RCC 7860 (cell line): ENCODE measurements at places on chromosomes 7 and 10.
A peak's percentile ranks its signal among the peaks of the same experiment; 100 is the strongest.

DNA sequence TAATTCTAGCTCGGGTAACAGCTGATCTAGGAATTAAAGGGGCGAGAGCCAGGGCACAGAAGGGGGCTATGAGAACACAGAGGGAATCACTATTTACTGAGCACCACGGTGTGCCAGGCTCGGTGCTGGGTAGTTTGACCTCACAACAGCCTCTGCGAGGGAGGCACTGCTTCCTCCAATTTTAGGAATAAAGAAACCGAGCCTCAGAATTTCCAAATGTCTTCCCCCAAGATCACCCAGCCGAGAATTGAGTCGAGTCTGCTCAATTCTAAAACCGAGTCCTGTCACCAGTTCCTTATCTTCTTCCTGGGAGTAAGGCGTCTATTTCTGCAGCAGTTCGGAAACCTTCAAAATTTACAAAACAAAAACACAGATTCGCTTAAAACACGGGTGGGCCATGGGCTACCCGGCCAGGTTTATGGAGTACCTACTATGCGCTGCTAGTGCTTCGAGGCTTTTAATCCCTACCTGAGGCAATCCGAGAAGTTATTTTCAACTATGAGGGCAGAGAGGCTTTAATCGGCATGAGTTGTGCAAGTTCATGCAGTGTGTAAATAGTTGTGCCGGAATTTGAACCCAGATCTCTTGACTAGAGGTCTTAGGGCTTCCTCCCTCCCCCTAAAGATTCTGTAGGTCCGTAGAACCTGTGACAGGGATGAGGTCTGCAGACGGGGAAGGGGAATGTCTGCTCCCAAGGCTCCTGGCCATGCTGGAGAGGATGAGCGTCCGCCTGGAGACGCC lies 872 bp upstream of the HMX2 start:
- DNase-seq: no peak

DNA sequence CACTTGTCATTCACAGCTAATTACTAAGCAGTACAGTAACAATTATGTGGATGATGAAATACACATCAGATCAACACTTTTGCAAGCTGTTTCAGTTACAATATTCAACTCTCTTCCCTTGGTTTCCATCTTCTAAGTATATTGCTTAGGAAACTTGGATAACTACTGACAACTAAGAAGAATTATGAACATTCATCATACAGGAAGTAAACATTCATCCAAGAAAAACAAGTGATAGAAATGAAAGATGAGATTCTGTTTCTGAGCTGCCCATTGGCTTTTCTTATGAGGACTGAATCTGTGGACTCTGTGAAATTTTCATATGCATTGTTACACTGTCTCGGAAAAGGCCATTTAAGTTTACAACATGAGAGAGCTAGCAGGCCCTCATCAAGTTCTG lies 240.2 kb downstream of the PRKG1 start:
- no peak for DNase-seq

DNA sequence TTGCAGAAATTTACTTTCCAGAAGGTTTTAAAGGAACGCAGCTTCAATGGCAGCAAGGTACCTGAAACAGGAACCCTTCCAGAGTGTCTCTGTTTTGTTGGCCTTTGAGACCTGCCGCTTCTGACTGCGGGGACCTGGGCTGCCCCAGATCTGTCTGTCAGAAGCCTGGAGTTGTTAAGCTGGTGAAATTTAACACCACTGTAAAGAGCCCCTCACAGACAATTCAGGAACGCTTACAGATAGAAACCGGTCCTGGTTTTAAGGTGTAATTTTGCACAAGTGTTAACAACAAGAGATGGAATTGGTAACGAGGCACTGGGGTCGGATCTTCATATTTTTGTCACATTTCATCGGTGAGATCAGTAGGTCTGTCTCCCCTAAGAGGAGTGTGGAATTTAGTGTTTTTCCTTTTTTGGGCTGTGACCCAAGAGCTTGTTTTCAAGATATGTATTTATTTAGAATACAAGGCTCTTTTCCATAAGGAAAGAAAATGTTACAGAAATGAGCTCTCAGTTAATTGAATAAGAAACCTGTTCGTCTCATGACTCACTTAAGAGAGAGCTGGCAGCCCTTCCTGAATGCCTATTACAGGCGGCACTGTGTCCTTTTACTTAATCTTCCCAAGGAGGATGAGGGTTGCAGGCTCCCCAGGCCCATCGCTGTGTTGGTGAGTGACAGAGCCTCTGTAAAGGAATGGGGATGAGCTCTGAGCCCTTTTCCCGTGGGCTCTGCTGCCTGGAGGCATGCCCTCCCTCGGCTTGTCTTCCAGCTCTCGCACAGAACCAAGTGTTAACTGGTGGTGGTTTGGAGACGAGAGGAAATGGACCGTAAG lies 168.7 kb downstream of the CUX1 start:
- no peak for DNase-seq

- DNase-seq: no peak
Observed at GRCh38 chr7:1943326-1943725, 273.2 kb downstream of the ELFN1 start.

DNA sequence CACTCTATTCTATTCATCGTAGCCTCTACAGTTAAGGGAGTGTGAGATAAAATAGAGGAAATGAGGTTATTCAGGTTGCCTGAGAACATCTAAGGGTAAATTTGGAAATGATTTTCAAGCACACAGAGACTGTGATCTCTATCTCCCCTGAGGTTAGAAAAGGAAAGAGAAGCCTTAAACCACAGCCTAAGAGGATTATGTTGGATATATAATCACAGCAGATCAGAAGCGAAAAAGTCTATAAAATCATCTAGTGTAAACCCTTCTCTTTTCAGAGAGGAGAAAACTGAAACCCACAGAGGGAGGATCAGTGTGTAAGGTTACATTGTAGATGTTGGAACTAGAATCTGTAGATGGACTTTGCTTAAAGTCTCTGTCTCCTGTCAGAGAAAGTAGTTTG lies 90.6 kb upstream of the SEMA3E start:
- DNase-seq: no peak

DNA sequence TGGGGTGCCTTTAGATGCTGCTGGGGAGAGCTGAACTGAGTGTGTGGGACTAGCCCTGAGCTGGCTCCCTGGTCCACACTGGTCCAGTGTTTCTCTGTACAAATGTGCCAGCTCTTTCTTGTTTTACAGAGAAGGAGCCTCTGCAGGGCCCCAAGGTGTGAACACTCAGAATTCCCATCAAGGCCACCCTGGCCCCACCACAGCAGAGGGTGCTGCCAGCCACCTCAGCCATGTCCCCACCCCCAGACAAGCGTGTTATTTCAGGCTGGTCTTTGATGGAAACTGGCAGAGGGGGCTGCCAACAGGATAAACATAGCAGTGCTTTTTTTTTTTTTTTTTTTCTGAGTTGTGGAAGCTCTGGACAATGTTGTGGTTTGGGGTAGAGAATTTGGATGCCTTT lies 68.5 kb upstream of the LRRC18 start:
- no peak for DNase-seq

- DNase-seq: no peak
Observed at GRCh38 chr10:33749790-33750189, 415.3 kb upstream of the NRP1 start.

DNA sequence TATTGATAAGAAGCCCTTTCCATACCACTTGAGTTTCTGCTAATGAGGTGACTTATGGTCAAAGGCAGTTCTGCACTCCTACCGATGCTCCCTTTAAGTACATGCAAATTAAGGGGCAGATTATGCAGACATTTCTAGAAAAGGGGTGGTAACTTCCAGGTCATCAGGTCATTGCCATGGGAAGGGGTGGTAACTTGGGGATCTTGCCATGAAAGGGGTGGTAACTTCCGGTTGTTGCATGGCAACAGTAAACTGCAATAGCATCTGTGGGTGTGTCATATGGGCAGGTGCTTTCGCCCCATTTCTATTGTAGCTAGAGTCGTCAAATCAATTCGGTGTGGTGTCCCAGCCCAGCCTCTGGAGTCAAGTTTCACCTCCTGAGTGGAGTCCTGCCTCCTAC lies 150.9 kb downstream of the UBE2H start:
- no peak for DNase-seq

DNA sequence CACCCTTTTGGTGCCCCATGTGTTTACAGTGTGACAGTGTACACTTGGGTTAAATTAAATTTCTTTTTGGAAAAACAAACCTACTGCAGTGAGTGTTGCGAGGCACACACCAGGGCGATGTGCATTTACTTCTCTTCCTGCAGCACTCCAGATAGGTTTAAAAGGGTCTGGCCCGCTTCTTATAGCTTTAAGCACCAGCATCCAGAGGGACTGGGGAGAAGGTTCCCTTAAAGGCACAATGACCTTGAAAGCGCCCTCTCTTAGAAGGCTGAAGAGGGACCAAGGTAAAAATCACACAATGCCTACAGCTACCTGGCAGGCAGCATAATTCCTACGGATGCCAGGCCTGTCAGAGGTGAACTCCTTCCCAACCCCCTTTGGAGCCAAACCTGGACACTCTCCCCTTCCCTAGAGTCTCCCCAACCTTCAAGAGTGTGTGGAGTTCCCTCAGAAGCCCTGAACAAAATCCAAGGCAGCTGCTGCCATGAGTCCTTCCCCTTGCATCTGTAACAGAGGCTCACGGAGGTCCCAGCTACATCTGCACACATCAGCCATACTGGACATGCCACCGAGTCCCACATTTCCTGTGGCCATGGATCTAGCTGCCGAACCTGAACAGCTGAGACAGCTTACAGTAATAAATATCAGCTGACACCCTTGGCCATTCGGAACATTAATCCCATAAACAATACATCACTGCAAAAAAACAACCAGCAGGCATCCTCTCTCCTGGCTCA lies 33.2 kb downstream of the TRIM8 start:
- no peak for DNase-seq

GRCh38 chr7:156842740-156843140 lies 50.2 kb downstream of the LMBR1 start:
- no peak for DNase-seq

DNA sequence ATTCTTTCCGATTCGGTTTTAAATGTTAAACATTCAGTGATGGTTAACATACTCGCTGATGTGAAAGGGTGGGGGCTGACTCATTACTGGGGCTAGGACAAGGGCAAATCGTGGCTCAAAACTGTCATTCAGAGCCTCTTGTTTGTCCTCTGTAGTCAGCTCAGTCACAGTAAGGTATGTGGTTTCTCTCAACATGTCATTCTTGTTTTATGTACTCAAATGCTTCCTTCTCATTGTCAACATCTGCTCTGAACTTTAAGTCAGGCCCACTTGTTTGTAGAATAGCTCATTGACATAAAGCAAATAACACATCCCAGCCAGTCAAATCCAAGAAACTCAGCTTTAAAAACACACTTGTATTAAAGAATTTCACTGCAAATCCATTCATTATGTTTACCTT lies 7.3 kb downstream of the SLC16A9 start:
- DNase-seq: no peak

DNA sequence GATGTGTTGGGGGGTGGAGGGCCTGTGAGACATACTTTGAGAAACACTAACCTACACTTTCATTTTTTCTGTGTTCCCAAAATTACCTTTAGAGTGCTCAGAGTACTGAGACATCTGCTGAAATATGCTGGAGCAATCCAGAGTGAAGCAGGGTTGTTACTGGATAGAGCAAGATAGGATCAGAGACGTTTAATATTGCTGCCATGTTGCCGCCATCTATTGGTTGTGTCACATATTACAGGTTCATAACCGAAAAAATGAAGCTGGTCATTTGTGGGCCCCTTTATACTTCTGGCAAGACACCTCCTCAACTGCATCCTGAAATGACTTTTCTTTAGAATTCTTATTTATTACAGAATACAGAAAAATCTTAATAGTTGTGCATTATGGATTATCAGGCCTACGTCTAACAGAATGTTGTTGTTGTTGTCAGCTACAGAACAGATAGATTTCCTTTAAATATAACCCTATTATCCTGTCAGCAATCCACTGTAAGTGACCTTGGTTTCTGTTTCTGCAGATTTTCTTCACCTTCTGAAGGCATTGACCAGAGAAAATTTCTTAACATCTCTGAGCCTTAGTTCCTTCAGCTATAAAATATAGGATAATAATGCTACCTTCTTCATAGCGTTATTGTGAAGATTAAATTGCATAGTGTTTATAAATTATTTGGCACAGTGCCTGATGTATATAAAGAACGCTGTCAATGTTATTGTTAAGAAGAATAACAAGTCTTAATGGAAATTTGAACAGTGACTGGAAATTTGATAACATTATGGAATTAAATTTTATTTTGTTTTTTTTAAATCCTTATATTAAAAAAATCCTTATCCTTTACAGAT lies 16.2 kb upstream of the DLD start:
- peak; percentile 53 for DNase-seq

DNA sequence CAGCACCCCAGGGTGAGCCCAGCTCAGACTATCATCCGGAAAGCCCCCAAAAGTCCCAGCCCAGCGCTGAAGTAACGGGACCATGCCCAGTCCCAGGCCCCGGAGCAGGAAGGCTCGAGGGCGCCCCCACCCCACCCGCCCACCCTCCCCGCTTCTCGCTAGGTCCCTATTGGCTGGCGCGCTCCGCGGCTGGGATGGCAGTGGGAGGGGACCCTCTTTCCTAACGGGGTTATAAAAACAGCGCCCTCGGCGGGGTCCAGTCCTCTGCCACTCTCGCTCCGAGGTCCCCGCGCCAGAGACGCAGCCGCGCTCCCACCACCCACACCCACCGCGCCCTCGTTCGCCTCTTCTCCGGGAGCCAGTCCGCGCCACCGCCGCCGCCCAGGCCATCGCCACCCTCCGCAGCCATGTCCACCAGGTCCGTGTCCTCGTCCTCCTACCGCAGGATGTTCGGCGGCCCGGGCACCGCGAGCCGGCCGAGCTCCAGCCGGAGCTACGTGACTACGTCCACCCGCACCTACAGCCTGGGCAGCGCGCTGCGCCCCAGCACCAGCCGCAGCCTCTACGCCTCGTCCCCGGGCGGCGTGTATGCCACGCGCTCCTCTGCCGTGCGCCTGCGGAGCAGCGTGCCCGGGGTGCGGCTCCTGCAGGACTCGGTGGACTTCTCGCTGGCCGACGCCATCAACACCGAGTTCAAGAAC lies 1.1 kb downstream of the VIM start:
- peak; percentile 88 for DNase-seq

GRCh38 chr10:43244783-43245182 lies 22.1 kb downstream of the RASGEF1A start:
- no peak for DNase-seq

- no peak for DNase-seq
Observed at GRCh38 chr10:67629461-67629971, 66.5 kb downstream of the CTNNA3 start.

- DNase-seq: no peak
Observed at GRCh38 chr7:46754140-46754720, 827.7 kb downstream of the TNS3 start.

- DNase-seq: peak; percentile 15
Observed at GRCh38 chr10:121668314-121669027, 70.2 kb upstream of the FGFR2 start.

DNA sequence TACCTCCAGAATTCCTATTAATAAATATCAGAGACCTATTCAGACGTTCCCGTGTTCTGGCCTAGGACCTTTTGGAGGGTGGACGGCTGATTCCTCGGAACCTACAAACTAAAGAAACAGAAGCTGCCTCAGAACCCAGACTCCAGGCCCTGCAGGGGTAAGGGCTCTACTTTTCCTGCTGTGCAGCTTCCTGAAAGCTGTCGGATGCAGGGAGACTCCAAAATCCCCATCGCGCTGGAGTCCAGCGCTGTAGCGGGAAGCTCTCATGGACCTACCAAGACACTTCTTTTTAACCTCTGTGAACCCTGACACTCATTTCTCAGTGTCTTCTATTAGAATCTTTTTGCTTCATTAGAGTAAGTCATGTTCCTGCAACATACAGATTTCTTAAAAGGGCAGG lies 244.5 kb upstream of the PITRM1 start:
- no peak for DNase-seq
